ENCODE measurements at places on chromosomes 5 and 9. TPM values are rescaled to one million over a fixed set of nuclear protein-coding genes. Genes with fewer than 3 reads are reported as not detected.

ASPN gene
- total RNA-seq: 10.4 TPM

BARHL1 gene
- not detected for total RNA-seq

CPLANE1 gene
- total RNA-seq: 17.7 TPM

ITK gene
- total RNA-seq: not detected

PTTG1 gene
- 17.5 TPM for total RNA-seq

SHOC1 gene
- total RNA-seq: under 0.01 TPM

CFAP90 gene
- total RNA-seq: not detected

CRHBP gene
- 0.17 TPM for total RNA-seq

C8G gene
- total RNA-seq: 1.2 TPM

ADAMTS2 gene
- total RNA-seq: 27.0 TPM

DRD1 gene
- total RNA-seq: 2.6 TPM

CDX1 gene
- 0.33 TPM for total RNA-seq

PLPP7 gene
- 8.2 TPM for total RNA-seq

C5 gene
- 7.3 TPM for total RNA-seq

TAF1L gene
- total RNA-seq: under 0.01 TPM

SLC23A1 gene
- total RNA-seq: not detected

Data from fibroblast of lung (primary cell).